H1 (cell line): ENCODE measurements at places on chromosomes 13 and 19. TPM values are rescaled to one million over a fixed set of nuclear protein-coding genes. Genes with fewer than 3 reads are reported as not detected.
A peak's percentile ranks its signal among the peaks of the same experiment; 100 is the strongest.

GRCh38 chr19:41249707-41250423 lies 14.3 kb upstream of the HNRNPUL1 start:
- no peak for DNase-seq

DOCK6 gene
- total RNA-seq = 44.1 and 54.7 TPM in 2 replicates

DNA sequence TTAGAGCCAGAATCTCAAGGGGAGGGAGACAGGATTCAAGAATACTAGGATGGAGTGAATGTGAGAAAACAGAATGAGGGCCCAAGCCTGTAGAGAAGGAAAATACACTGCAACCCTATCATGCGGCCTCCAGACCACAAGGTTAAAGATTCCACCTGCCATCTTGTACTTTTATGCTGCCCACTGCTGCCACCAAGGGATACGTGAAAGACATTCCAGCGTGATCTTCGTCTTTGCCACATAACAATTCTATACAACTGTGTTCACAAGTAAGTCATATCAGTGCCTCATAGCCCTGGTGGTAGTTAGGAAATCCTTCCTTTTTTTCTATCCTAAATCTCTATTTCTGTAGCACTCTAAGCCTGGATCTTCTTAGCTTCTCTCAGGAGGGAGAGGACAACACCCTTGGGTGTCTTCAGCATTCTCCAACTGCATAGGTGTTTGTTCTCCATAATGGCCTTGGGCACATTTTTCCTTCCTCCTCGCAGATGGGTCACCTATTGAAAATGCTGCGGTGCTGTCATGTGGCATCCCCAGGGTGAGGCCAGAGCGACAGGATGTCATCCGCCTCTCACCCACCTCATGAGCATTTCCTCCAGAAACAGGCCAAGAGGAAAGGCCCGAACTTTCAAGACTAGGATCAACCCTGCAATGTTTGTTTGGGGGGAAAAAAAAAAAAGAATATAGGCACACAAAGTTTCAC lies 13.6 kb downstream of the TPT1 start:
- no peak for DNase-seq

HSPB6 gene
- total RNA-seq = 0.44 TPM in 1 of 2 replicates, not detected in the other

- DNase-seq = no peak
These were observed 54.9 kb downstream of the SLITRK1 start for GRCh38 chr13:83827338-83827737.

ATP7B gene
- total RNA-seq = 9.2 and 10.8 TPM in 2 replicates

DNA sequence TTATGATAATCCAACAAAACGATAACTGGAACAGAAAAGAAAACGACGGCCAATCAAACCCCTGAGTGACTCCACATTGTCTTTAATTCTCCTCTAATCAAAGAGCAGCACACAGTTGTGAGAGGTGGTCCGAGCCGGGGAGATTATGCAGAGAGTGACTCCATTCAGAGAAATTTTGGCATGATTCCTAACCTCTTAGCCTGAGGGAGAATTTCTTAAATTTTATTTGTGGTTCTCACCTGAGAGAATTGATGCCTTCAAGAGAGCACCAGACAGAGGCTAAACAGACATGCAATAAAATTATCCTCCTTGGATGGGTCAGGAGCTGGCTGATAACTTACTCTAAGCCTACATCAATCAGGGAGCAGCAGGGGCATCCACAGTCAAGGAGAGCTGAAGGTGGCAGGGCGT lies 310.0 kb upstream of the KLF12 start:
- DNase-seq = no peak

- no peak for DNase-seq
These were observed 43.0 kb upstream of the HNRNPA1L2 start for GRCh38 chr13:52599037-52599847.

DNA sequence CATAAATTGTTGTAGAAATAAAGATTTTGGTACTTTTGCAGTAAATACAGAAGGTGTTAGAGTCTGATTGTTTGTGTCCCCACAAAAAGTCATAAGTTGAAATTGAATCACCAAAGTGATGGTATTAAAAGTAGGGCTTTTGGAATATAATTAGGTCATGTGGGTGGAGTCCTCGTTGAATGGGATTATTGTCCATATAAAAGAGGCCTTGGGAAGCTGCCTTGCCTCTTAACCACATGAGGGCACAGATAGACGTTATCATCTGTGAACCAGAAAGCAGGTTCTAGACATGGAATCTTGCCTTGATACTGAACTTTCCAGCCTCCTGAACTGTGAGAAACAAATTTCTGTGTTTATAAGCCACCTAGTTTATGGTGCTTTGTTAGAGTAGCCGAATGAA lies 186.8 kb downstream of the PRR20E start:
- DNase-seq = no peak

GRCh38 chr13:87554045-87554444 lies 117.1 kb upstream of the SLITRK5 start:
- no peak for DNase-seq

HAUS8 gene
- total RNA-seq = 23.2 and 23.5 TPM in 2 replicates

DNA sequence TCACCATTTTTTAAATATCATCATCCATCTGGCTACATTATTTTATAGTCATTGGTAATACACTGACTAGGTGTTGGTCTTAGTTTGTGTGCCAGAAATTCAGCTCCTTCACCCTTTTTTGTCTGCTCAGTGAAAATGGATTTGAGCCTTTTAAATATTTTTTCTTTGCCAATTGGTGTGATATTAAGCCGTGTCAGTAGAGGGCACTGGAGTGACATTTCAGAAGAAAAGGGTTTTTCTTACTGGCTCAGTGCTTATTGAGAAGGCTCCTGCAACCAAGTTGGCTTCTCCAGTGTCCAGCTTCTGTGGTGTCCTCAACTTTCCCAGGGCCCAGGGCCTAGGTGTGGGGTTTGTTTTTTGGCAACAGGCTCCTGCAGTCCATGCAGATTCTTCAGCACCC lies 546.6 kb downstream of the DACH1 start:
- peak; percentile 51 for DNase-seq

DNA sequence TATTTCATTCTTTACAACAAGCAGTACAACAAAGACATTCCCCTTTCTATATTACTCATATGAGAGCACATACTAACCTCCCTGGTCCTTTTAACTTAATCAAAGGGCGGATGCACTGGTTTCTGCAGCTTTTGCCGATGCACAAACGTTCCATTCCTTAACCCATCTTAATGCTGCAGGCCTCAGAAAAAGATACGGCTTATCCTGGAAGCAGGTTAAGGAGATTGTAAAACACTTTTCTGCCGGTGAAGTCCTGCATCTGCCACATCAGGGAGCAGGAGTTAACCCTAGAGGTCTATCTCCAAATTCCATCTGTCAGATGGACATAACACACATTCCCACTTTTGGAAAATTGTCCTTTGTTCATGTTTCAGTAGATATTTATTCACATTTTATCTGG lies 11.5 kb upstream of the ZNF814 start:
- no peak for DNase-seq

INTS6 gene
- 42.6 and 42.8 TPM in 2 replicates for total RNA-seq

DNA sequence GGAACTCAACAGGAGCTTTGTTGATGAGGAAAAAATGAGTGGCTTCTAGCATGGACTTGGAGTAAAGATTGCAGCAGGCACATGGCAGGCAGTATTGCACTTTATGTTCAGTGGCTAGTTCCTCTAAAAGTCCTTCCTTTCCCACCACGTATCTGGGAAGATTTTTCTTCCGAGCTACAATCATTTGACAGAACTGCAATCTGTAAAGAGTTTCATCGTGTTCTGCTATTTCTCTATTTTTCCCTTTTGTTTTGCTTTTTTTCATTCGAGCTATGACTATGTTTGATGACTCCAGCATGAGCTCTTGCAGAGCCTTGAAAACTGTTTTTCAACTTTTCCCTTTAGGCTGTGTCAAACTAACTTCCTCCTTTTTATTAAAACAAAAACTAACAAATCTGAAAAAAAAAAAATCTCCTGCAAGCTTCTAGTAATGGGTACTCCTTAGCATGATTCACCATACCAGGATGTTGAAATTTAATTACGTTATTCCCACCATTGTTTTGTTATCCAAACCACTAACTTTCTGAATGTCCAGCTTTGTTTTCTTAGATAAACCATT lies 12.3 kb downstream of the CLDN10 start:
- no peak for DNase-seq

DNA sequence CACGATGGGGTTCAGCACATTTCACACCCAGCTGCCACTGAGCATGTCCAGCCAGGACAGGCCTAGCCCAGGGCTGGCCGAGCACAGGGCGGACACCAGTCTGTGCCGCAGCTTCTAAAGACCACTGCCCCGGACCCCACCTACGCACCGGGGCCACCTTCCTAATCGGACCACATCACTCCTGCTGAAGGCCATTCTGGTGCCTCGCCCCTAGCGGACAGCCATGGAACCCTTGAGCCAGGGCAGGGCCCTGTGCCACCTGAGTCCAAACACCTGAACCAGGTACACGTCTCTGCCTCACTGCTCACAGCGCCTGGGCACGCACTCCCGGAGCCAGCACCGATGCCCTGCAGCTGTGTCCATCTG lies 8.4 kb upstream of the C13orf46 start:
- peak; percentile 40 for DNase-seq

DNA sequence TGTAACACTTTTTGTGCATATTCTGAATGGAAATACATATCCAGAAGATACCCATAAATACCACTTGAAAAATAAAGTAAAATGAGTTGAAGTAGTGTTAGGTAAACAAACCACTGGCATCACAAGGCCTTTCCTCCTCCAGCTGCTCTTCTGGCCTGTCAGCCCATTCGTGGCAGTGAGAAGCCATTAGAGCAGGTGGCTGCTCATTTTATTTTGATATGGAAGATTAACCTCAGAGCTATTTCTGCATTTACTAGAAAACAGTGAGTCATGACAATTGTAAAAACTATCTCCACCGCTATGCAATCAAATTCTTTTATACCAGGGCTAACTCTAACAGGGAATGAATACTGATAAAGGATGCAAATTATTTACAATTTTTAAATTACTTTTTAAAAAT lies 2898.1 kb downstream of the PCDH9 start:
- DNase-seq = no peak

PRR36 gene
- 23.9 and 25.3 TPM in 2 replicates for total RNA-seq

DNA sequence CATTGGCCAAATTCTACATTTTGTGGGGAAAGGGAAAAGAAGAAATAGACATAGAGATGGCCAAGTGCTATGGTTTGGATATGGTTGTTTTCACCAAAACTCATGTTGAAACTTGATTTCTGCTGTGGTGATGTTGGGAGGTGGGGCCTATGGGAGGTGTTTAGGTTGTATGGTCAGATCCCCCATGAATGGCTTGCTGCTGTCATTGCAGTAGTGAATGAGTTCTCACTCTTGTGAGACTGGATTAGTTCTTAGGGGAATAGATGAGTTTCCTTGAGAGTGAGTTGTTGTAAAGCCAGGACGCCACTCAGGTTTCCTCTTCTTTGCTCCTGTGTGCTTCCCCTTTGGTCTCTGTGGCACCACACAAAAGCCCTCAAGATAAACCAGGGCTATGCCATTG lies 242.6 kb upstream of the RFC3 start:
- DNase-seq = no peak

GRCh38 chr19:11209839-11210655 lies 12.7 kb upstream of the KANK2 start:
- no peak for DNase-seq

IFNL1 gene
- total RNA-seq = not detected in 2 replicates

DNA sequence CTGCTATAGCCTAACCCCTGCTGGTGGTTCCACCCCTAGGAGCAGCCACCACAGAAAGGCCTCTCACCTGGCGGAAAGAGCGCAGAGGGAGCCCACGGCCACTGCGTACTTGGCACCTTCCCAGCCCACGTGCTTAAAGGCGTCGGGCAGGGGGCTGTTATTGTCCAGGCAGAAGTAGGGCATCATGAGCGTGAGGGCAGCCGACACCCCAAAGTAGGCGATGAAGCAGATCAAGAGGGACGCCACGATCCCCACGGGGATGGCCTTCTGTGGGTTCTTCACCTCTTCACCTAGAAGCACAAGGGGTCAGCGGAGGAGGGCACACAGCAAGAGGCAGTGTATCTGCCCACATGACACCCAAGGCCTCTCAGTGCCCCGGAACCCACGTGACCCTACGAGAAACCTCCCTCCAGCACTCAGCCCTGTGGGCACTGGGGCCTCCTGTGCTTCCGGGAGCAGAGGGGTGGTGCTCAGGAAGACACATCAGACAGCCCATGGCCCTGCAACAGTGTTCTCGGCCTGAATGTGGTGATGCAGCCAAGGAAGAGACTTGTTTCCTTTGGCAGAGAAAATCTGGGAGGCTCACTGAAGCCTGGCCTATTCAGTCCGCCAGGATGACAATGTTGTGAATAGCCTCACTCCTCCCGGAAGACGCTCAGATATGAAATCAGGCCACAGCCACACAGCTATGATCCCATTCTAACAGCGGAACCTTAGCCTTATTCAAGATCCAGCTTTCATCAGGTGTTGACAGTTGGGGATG lies 72.1 kb downstream of the SLC7A1 start:
- DNase-seq = no peak

GRCh38 chr13:61123538-61124289 lies 291.9 kb downstream of the PCDH20 start:
- DNase-seq = no peak

DNA sequence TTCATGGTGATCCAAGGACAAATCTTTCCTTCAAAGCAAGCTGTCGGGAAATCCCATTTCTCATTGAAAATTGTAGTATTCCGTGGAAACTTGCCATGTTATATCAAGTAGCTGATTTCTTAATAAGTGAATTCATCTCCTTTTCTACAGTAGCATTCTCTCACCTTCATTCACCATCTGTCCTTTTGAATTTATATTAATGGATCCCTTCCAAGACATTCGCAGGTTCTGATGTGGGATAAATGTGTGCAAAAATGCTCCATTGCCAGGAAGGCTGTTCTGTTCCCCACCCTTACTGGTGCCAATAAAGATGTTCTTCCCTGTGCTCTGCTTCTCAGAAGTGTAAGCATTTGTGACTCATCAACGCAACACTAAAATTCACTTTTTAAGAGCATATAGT lies 36.2 kb downstream of the AMER2 start:
- DNase-seq = peak; percentile 16

DNA sequence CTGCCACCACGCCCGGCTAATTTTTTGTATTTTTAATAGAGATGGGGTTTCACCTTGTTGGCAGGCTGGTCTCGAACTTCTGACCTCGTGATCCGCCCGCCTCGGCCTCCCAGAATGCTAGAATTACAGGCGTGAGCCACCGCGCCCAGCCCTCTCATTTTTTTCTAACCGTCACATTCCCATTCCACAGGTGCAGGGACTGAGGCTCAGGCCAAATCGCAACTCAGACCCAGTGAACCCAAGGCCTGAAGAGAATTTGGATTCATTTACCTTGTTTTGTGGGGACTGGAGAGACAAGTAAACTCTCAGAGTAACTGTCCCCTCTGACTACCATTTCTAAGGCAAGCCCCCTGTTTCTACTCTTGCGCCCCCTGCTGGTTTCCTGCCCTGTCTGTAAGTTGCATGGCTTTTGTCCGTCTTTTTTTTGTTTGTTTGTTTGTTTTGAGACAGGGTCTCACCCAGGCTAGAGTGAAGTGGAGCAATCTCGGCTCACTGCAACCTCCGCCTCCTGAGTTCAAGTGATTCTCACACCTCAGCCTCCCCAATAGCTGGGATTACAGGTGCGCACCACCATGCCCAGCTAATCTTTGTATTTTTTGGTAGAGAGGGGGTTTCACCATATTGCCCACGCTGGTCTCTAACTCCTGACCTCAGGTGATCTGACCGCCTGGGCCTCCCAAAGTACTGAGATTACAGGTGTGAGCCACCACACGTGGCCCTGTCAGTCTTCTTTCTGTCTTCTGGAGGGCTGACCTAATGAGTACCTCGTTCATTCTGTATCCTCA lies 2.3 kb upstream of the STRN4 start:
- DNase-seq = peak; percentile 94

CD79A gene
- 0.54 TPM in 1 of 2 replicates, not detected in the other for total RNA-seq

LRG1 gene
- total RNA-seq = 0.36 and 0.48 TPM in 2 replicates
